ENCODE measurements at places on chromosomes 1 and 21.
A peak's percentile ranks its signal among the peaks of the same experiment; 100 is the strongest.

GRCh38 chr1:234745276-234745675, 135.3 kb upstream of the IRF2BP2 start:
- DNase-seq, result no peak

- DNase-seq, result no peak
Observed at GRCh38 chr1:235583511-235584001, 66.0 kb downstream of the GNG4 start.

- no peak for DNase-seq
Observed at GRCh38 chr1:46204406-46204742, 1.2 kb downstream of the LURAP1 start.

DNA sequence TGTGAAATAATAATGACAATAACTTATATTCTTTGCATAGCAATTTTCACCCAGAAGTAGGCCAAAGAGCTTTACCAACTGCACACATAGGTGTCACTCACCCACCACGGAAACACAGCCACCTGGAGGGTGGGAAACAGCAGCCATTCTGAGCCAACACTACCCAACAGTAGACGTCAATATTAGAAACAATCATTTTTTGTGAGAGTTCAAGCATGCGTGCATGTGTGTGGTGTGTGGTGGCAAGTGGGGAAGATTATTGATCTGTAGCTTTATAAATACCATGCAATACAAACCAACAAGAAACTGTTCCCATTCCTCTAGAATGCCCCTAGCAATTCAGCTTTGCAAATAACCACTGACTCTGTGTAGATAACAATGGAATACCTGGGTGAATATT, 19.1 kb downstream of the PROX1 start:
- DNase-seq, result no peak

- no peak for DNase-seq
Observed at GRCh38 chr1:117189726-117190125, 21.0 kb downstream of the VTCN1 start.

DNA sequence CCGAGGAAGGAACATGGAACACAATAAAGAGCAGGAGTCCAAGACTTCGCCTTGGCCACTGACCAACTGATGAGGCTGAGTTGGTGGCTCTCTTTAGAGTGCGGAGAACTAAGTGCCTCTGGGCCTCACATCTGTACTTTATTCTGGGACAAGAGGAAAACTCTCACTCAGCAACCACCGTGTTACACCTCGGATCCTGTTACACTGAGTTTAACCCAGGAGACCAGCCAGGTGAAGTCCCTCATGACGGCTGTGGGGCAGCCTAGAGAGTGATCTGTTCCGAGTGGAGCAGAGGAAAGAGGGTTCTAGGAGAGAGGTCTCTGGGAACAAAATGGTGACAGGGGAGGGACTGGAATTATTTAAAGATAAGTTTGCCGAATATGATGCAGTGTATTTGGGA, 33.5 kb upstream of the AGL start:
- no peak for DNase-seq

DNA sequence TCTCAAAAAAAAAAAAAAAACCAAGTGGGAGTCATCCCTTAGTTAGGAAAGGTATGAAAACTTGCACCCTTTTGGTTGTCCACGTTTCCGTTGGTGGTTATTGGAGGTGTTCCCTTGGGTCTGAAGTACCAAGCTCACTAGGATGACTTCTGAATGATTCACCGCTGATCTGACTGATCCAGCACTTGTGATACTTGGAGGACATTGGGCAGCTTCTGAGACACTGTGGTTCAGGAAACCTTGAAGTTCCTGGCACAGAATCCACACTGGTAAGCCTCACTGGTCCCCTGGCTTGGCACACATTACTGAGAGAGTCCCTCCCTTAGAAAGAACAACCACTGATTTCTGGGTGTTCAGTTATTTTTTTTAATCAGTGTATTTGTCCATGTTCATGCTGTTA, 91.9 kb downstream of the RYR2 start:
- no peak for DNase-seq

DNA sequence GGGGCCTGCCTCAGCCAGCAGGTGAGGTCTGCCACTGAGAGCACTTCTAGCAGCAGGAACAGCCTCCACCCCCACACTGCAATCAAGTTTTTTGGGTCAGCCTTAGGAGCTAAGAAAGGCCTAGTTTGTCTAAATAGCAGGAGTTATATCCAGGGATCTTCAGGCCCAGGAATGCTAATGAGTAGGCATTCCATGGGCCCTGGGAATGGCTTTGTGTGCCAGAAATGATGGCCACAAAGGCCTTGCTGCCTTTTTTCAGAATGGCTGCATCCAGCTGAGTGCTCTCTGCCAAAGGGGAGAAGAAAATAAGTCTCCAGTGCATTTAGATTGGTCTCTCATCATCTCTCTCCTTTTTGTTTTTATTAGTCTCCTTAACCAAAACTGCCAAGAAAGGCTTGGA, 2.8 kb downstream of the MRTO4 start:
- no peak for DNase-seq

DNA sequence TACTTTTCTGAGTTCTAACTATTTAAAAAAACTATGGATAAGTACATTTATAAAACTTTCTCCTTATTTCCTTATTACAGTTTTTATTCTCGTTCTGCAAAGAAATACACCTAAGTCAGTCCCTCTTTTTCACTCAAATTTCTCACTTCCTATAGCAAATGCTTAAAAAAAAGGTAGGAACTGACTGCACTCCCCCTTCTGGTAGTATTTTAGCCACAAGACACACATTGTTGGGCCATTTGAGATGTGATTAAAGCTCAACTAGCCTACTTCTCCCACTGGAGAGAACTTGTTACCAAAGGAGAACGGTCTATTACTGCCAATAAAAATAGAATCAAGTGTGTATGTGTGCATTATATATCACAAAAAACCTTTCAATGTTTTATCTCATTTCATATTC, 521.9 kb upstream of the PRMT6 start:
- no peak for DNase-seq

DNA sequence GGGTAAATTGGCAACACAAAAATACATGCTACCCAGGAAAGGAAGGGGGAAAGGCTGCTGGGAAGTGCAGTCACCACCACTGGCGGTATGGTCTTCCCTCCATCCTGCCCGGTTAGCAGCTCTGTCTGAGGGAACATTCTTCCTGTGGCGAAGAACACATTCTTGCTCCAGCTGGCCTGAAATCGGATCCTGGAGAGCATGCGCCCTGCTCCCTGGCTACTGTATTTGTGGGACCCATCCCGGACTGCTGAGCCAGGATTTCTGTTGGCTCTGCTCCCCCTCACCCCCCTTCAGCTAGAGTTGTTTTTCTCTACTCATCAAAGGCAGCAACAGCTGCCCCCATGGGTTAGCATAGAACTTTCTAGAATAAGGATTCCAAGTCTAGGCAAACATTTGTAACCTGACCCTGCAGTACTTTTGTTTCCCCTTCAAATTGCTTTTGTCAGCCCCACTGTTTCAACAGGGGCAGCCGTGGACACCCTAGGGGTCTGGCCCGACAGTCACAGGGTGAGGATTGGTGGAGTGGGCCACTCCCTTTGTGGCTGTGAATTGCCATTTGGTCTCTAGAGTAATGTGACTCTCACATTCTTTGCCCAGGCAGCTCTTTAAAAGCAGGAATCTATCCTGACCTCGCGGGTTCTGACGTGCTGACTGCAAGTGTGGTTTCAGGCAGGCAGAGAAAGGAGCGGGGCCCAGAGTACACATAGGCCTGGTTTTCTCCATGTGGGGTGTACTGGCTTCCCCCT, 157.7 kb downstream of the TOMM20 start:
- DNase-seq, result no peak

GRCh38 chr1:95002540-95003432, 70.0 kb downstream of the ALG14 start:
- no peak for DNase-seq

DNA sequence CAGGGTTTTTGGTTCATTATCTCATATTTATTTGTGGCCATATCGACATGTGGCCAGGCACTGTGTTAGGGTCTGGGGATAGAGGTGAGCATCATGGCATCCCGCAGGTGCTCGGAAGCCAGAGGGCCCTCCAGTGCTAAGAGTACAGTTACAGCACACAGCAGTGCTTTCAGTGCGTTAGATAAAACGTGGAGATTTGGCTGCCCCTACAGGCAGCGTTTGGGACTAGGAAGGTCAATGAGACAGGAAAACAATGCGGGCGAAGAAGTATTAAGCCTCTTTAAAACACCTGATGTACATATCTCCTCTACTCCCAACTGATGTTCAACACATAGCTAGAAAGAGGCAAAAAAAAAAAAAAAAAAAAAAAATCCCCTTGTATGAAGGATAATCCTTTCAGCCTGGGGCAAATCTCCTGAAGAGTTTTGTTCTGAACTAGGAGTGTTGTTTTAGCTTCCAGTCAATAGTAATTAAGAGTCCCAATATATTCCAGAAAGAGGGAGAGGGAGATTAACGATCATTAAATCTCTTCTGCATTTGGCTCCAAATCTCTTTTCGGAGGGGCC, 80.1 kb downstream of the CAPZB start:
- no peak for DNase-seq

GRCh38 chr1:154265586-154265985, 6.8 kb upstream of the HAX1 start:
- no peak for DNase-seq

DNA sequence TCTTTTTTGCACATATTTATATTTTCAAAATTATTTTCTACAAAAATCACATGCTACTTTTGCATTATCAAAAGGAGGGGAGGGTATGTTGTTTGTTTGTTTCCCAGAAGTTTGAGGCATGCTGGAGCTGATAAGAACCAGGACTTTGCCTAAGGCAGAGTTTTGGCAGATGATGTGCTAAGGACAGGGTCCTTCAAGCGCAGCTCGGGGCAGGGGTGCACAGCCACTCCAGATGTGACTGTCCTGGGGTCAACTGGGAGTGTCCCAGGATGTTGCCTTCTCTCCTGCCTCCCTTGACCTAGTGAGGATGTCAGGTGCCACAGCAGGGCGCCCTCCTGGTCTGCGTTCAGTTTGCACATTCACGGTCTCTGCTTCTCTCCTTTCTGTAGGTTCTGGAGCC, 42.6 kb upstream of the SRRM1 start:
- no peak for DNase-seq

DNA sequence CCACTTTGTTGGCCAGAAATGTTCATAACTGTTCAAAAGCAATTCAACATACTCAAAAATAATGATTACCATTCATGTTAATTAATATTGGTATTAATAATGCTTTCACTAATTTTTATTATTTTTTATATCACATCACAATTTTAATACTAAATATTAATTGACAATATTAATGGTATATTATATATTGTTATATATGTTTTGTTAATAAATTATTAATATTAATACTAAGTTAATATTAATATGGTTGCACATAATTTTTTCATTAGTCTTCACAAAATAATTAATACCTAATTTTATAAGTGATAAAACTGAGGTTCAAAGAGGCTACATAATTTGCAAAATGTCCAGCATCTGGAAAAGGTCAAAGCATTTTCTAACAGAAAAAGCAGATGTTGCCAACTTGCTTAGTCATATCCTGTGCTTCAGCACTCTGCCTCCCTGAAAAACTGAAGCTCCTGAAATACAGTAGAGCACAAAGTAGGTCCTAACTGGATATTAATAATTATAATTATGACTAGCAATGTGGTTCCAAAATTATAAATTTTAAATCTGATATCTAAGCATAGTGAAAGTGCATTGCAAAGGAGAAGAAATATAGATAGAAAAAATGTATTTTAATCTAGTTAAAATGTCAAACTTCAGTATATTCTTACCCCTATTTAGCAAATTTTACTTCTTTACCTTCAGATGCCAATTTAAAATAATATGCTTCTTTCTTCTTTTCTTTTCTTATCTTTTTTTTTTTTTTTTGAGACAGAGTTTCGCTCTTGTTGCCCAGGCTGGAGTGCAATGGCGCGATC, 123.2 kb upstream of the TNFSF4 start:
- no peak for DNase-seq

- no peak for DNase-seq
Observed at GRCh38 chr1:9676815-9677393, 25.4 kb downstream of the PIK3CD start.

DNA sequence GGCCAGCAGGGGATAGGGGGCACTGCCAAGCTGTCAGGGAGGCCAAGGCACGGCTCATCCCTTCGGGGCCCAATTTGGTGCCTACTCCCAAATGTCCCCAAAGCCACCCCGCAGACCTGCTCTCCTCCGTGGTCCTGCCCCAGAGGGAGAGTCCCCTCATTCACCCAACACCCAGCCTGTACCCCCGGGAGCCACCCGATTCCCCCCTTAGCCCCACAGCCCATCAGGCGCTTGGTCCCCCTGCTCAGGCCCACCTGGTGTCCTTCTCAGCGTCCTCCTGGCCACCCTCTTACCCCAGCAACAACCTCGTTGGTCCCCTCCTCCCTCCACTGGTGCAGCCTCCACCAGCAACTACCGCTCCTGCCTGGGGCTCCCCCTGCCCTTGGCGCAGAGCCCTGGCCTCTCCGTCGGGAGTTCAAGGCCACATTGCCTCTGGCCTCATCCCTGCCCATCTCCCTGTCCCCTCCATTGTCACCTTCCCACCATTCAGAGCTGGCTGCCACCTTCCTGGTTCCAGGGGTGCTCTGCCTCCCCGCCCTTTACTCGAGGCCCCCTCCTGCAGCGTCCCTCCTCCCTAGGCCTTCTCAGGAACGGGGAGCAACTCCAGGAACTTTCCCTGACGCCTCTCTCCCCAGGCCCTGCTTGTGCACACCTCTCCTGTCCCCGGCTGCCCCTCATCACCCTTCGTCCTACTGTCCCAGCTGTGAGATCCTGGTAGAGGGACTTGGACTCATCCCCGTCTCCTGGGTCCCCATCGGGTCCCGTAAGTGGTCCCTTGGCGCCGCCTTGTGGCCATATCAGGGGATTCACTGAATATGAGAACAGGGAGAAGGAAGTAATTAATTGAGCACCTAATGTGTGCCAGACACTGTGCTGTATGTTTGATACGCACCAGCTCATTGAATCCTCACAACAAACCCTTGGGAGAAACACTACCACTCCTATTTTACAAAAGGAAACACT, 73.9 kb downstream of the RAP1GAP start:
- peak; percentile 71 for DNase-seq

DNA sequence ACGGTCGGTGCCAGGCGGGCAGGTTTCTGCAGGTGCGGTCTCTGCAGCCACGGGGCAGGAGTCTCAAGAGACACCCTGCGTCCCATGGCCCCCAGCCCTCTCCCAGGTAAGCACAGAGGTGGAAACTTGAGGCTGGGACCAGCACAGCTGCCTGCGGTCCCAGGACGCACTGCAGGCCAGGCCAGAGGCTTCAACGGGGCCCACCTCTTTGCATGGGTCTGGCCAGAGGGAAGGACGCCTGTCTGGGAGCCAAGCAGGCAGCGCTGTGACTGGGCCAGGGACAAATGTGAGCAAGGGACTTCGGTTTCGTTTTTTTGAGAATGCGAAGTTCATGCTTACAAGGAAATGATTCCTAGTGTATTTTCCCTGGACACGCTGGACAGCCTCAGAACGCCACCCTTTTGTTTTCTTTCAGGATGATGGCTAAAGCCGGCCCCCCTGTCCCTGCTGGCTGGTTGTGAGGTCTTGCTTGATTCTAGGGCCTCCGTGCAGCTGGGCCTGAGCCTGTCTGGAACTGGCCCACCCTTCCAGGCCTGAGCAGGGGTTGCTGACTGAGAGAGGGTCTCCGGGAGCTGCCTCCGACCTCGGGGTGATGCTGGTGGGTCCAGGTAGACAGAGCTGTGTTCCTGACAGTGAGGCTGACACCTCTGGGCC, 38.3 kb downstream of the MORN1 start:
- DNase-seq, result no peak

GRCh38 chr21:43760391-43760958, 15.6 kb downstream of the CSTB start:
- no peak for DNase-seq
